ENCODE measurements at places on chromosomes 16 and 17.

- DNase-seq, result no peak
Measured at GRCh38 chr16:59605706-59606105, 871.6 kb upstream of the GOT2 start.

DNA sequence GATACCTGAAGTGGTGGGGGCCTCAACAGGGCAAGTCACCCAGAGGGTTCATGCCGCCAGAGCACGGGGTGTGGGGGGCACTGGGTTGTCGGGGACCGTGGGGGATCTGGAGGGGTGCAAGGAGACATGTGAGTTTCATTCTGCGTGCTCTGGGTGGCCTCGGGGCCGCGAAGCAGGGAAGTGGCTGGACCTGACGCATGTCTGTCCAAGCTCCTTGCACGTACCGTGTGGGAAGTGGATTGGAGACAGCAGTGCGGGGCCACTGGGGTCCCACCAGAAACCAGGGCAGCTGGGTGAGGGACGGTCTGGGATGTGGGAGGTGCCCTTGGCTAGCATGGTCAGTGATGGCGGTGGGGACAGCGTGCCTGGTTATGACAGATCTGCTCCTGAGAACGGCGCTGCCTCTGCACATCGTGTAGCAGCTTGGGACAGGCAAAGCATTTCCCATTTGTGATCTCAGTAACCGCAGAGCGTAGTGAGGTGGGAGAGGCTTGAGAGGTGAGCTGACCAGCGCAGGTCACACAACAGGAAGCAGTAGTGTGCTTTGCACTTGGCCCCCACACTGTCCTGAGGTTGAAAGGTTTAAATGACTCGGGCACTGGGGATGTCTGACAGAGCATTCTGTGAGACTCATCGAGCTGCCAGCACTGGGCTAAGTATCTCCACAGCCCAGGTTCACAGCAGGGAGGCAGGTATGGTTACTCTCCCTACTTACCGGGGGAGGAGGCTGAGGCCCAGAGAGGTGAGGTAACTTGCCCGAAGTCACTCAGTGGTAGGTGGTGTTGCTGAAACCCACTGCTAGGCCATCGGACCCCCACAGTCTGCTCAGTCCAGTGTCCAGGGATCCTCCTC, 114.4 kb downstream of the SOCS1 start:
- DNase-seq, result no peak

DNA sequence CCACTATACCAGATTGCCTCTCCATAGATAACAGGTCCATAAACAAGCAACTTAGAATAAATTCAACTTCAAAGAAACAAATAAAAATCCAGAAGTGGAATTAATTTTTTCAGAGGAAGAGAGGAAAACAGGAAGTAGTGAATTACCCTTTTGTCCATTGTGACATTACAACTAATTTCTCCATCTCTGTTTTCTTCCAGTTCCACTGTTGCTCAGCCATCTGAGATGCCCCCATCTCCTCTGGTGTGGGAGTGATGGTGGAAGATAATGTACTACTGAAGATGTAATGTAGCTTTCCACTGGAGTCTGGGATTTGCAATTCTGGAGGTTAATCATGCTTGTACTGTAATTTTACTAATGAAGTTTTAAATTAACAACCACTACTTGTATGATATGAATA, 124.6 kb upstream of the TMEM97 start:
- no peak for DNase-seq

DNA sequence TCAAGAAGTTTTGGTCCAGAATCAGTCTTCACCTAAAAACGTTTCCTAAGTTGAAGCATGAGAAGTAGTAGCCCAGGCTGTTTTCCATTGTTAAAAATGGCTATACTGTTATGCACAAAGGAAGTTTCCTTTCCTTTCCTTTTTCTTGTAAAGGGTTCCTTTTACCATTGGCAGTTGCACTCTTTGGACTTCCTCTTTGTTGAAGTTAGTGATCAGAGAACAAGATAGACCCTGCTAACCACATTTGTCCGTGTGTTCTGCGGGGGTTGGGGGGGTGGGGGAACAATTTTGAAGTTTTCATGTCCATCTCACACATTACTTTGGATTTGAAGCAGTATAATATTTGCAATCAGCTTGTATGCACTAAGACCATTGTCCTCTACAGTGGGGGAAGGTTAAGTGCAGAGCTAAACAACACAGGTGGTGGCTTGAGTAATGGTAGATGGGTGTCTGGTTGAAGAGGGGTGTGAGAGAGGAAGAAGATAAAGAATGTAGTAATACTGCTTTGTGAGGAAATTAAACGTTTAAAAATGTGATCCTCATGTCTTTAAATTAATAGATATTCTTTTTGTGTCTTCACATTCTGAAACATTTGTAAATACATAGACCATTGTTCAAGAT, 1.4 kb downstream of the LPCAT2 start:
- no peak for DNase-seq

- no peak for DNase-seq
Measured at GRCh38 chr16:85309656-85310587, 197.7 kb upstream of the CIBAR2 start.

- DNase-seq, result no peak
Measured at GRCh38 chr17:83035722-83036121, 43.7 kb upstream of the METRNL start.

GRCh38 chr17:18017958-18018357, 21.0 kb downstream of the ATPAF2 start:
- DNase-seq, result no peak

DNA sequence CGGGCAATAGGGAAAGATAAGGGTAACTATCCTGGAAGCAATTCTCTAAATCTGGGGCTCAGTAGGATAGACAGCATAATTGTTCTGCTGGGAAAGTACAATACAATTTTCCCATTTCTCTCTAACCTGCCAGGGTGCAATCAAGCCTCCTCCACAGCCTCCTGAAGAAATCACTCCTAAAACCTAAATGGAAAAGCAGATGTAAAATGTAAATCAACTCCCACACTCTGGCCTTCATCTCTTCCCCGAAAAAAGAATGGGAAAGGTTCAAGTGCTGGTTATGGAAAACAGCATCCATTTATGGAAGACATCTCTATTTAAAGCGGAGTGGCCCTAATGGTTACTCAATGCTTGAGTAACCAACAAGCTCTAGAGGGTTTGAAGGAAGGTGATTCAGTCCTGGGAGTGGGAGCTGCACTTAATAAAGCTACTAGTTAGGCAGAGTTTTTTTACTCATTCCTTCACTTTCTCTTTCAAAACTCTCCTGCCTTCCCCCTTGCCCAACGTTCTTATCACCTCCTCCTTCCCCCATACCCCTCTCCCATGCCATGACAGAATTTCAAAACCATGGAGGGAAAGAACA, 5.1 kb downstream of the MMD start:
- no peak for DNase-seq

GRCh38 chr17:81376946-81377714, 18.1 kb upstream of the BAHCC1 start:
- no peak for DNase-seq

- DNase-seq, result no peak
Measured at GRCh38 chr17:34667656-34668055, 88.3 kb downstream of the TMEM132E start.

- no peak for DNase-seq
Measured at GRCh38 chr16:83972256-83973008, 4.4 kb downstream of the NECAB2 start.

GRCh38 chr16:79977940-79978836, 377.7 kb upstream of the MAF start:
- DNase-seq, result no peak

DNA sequence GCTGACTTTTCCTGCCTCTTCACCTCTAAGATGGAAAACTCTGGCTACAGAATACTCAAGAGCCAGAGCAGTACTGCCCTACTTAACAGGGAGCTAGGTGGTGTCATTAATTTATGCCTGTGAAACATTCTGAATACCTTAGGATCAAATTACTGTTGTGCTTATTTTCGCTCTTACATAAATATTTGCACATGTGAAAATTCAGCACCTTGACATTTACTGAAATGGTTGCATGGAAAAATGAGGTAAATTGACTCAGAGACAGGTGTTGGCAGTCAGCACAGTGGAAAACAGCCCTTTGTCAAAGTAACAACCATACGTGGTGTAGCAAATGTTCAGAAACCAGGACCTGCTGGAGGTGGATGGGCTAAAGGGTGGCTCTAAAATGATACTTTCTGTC, 193.6 kb downstream of the CDH8 start:
- no peak for DNase-seq

DNA sequence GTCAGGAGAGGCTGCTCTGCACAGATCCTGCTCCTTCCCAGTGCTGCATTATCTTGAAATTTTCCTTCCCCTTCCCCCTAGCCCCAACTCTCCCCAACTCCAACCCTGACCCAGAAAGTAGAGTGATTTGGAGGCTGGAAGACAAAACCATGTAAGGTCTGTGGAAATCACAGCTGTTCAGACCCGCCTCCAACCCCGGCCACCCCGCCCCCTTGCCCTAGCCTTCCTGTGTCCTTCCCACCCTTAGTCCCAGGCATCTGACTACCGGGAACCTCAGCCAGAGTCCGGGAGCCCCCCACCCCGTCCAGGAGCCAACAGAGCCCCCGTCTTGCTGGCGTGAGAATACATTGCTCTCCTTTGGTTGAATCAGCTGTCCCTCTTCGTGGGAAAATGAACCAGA, at the start of gene AOC3:
Gene AOC3 (plus strand): TSS at position 246 of the 400 bp plus-strand sequence. CDS start 145 bp downstream, at position 391.
- DNase-seq, result no peak

DNA sequence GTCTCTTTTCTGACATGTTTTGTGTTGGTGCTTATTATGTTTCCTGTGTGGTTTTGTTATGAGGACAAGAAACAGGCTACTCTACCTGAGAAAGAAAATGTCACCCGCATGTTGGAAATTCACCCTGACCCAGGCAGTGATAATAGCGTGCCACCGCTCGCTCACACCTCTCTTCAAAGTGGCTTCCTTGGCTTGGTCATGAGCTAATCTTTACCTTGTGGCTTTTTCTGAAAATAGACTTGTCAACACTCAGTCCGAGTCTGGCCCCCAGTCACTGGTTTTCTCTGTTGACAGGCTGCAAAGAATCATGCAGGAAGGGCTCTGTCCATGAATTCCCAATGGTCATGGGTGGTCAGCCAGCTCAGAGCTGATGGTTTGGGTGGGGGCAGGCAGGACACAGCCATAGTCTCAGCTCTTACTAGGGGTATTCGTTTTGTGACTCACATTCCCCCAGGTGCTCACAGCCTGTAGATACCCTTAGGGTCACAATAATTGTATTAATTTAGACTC, 121.3 kb upstream of the CACNG5 start:
- no peak for DNase-seq

DNA sequence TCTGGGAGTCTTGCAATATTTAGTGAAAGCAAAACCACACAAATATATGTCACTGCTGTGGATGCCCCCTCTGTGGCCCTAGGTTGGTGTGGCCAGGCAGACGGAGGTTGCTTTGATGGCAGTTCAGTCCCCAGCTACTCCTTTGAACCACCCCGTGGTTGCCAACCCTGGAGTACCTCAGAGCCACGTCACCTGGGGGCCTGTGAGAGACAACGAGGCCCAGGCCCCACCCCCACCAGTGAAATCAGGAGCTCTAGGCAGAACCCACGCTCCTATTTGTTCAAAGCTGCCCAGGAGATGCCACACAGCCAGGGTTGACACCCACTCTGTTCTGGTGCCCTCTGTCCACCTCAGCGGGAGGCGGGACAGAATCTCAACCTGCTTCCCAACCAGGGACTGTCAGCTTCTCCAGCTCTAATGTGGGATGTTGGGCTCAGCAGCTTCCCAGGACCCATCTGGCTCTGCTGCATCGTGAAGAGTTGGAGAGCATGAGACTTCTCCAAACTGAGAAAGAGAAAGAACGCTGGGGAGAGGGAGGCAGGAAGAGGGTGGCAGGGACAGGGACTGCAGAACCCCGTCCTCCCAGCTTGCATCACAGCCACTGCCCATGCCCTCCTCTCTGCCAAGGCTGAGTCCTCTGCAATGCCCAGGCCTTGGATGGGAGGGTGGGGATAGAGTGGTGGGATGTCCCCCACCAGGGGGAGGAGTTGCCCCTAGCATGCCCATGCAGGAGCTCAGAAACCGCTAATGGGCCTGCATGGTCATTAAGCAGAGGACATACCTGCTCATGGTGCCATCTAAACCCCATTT, 81.8 kb downstream of the C16orf78 start:
- no peak for DNase-seq

DNA sequence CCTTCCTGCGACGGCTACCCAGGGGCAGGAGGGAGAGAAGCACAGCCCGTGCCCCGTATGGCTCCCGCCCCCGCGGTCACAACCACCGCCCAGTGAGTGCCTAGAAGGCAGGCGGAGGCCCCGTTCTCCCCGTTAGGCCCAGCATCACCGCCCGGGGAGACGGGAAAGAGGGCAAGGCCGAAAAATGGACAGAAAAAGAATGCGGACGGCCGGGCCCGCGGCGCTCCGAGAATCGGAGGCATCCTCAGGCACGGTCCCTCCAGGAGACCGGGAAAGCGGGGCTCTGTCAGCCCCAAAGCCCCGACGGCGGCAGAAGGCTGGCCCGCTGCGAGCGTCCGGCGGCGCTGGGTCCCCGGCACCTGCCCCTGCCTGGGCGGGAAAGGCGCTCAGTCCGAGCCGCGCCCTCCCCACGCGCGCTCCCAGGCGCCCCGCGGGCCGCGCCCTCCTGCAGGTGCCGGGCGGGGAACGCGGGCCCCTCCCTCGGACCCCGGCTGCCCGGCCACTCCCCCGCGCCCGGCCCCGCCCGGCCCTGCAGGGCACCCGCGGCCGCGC, 407 bp downstream of the MCRIP1 start:
- no peak for DNase-seq

GRCh38 chr17:81037798-81038733, 3.1 kb downstream of the BAIAP2 start:
- no peak for DNase-seq

- no peak for DNase-seq
Measured at GRCh38 chr16:88854306-88855111, 2.2 kb downstream of the GALNS start.

DNA sequence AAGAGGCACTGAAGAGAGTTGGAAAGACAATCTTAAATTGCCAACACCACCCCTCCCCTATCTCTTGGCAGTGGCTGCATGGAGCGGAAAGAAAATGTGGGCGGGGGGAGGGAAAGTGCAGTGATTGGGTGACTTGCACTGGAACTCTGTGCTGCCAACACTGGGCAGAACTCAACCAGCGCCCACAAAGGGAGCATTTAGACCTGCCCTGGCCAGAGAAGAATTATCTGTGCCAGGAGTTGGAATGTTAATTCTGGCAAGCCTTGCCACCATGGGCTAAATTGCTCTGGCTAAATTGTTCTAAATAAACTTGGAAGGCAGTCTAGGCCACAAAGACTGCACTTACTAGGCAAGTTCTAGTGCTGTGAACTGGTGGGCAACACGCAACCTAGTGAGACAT, 6.5 kb upstream of the CCL13 start:
- DNase-seq, result no peak

DNA sequence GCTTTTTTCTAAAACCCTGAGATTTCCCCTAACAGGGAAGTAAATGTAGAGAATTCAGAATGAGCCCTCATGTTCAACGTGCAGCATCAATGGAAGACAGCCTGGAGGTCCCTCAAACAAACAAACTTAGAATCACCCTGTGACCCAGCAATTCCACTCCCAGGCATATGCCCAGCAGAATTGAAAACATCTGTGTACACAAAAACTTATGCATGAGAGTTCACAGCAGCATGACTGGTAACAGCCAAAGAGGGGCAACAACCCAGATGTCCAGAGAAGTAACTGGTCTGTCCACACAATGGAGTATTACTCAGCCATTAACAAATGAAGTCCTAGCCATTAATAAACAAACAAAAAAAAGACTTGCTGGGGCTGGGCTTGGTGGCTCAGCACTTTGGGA, 252.7 kb downstream of the PARN start:
- no peak for DNase-seq

Measured in fibroblast of skin of abdomen (primary cell).